T-helper 1 cell treated with Interleukin-12 subunit alpha and Interleukin-12 subunit beta and Interleukin-4 antibody, amounts not matched to agents 30 ng/mL and 1 ng/mL, for 36 hours (primary cell): ENCODE measurements at places on chromosomes 7 and 10. TPM values are rescaled to one million over a fixed set of nuclear protein-coding genes. Genes with fewer than 3 reads are reported as not detected.

NDUFB8 gene
- 325 and 339 TPM in 2 replicates for total RNA-seq

HMX3 gene
- total RNA-seq, result not detected in 2 replicates

FAM25C gene
- not detected in 2 replicates for total RNA-seq

ZYX gene
- 157 and 162 TPM in 2 replicates for total RNA-seq

BMPER gene
- total RNA-seq, result not detected in 2 replicates

IDI2 gene
- not detected in 2 replicates for total RNA-seq

CCDC3 gene
- total RNA-seq, result 0.15 and 0.27 TPM in 2 replicates

KNDC1 gene
- 0.12 and 0.32 TPM in 2 replicates for total RNA-seq

GPRIN2 gene
- total RNA-seq, result not detected in 2 replicates

HSPA12A gene
- 0.05 and 0.10 TPM in 2 replicates for total RNA-seq

TCAF2 gene
- total RNA-seq, result 28.7 and 31.2 TPM in 2 replicates

GATAD1 gene
- 13.0 and 14.2 TPM in 2 replicates for total RNA-seq

VWDE gene
- 3.9 and 4.4 TPM in 2 replicates for total RNA-seq

HYCC1 gene
- total RNA-seq, result 61.3 and 64.2 TPM in 2 replicates

CCDC172 gene
- total RNA-seq, result not detected in 2 replicates

ZCWPW1 gene
- 1.8 and 2.4 TPM in 2 replicates for total RNA-seq

KIFBP gene
- 14.6 and 15.8 TPM in 2 replicates for total RNA-seq

POLL gene
- 33.6 and 35.4 TPM in 2 replicates for total RNA-seq

ADAM12 gene
- 0.07 and 0.17 TPM in 2 replicates for total RNA-seq

BTBD16 gene
- not detected in 2 replicates for total RNA-seq

OGDHL gene
- total RNA-seq, result 0.12 TPM in 1 of 2 replicates, not detected in the other

SPDYE2B gene
- not detected in 2 replicates for total RNA-seq

CCNY gene
- total RNA-seq, result 55.3 and 61.5 TPM in 2 replicates

CHST3 gene
- not detected in 2 replicates for total RNA-seq

CCM2 gene
- total RNA-seq, result 117 and 118 TPM in 2 replicates

ARHGAP12 gene
- total RNA-seq, result 5.8 and 7.2 TPM in 2 replicates

PIK3AP1 gene
- 6.1 and 6.3 TPM in 2 replicates for total RNA-seq

DOCK4 gene
- 0.27 and 0.44 TPM in 2 replicates for total RNA-seq

GATA3 gene
- total RNA-seq, result 59.5 and 62.6 TPM in 2 replicates

FAM13C gene
- not detected in 2 replicates for total RNA-seq

IL6 gene
- total RNA-seq, result 1.2 and 1.7 TPM in 2 replicates

CACNB2 gene
- total RNA-seq, result 0.05 TPM in 1 of 2 replicates, not detected in the other
